Urothelium cell line (cell line): ENCODE measurements at places on chromosomes 6 and 20.

- no peak for DNase-seq
These were observed 504.3 kb downstream of the EYS start for GRCh38 chr6:65202738-65203137.

DNA sequence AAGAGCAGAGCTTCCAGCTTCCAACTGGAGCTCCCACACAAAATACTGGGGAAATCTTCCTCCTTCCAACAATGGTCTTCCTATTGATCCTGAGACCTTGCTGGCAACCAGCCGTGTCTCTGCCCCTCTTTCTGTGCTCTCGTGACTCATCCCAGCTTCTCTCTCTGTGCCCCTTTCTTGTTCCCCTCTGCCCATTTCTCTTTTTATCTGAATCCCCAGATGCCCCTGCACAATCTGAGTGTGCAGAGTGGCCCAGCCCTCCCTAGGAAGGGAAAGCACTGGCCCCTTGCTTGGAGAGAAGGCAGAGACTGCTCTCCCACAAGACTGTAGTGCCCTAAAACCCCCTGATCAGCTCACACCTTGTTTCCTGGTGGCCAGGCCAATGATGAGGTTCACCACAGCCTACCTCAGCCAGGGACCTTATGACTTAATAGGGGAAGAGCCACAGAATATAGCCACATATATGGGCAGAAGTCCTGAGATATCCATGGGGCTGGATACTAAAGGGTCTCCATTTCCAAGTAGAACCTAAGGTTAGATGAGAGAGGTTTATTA lies 23.1 kb upstream of the MAS1L start:
- DNase-seq: no peak

- DNase-seq: no peak
These were observed 74.0 kb upstream of the TOP1 start for GRCh38 chr20:40954521-40955165.

DNA sequence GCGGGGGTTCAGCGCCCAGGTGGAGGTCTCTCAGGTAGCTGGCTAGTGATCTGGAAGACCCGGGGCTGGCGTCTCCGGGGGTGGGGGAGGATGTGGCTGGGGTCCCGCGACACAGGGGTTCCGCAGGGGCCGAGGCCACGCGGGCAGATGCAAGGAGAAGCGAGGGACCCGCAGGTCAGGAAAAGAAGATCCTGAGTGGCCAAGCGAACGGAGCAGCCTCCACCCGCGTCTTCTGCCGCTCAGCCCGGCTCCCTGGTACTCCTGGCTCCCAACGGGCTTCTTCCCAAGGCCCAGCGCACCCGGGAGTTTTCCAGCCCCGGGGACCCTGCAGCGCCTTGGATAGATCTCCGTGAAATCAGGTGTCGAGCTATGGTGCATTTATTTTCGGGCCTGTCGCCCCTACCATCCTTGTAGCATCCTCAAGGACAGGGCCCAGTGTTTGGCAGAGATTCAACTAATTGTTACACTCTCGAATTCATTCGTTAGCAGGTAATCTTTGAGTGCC lies 682 bp upstream of the CHD6 start:
- no peak for DNase-seq

DNA sequence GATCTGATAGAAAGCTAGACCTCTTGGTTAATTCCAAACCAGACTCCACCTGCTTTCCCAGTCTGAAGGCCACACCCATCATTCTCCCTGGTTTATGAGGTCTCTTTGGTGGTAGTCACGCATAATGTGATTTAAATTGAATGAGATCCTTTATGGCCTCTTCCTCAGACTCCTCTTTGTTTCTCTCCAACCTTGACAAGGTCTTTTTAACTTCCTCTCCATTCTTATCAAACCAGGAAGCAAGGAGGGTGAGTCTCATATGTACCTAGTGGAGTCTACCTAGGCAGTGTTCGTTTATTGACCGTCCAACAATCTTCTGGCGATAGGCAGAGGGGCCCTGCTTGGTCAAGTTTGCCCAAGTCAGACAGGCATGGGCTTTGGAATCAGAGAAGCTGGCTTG lies 184.2 kb upstream of the LAMP5 start:
- no peak for DNase-seq

DNA sequence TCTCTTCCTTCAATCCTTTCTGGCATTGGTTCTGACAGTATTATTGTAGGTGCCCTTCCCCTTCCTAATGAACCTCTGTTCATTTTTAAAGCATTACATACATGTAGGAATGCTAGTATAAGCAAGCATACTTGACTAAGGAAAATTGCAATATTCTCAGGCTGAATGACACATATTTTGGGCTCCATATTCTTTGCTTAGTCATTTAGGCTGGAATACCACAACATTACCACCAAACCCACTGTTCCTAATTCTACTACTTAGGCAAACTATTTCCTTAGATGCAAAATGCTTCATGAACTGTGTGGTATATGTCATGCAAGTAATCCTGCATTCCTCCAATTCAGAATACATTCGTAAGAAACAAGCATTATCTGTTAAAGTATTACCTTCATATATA lies 113.9 kb downstream of the PRDM1 start:
- no peak for DNase-seq

DNA sequence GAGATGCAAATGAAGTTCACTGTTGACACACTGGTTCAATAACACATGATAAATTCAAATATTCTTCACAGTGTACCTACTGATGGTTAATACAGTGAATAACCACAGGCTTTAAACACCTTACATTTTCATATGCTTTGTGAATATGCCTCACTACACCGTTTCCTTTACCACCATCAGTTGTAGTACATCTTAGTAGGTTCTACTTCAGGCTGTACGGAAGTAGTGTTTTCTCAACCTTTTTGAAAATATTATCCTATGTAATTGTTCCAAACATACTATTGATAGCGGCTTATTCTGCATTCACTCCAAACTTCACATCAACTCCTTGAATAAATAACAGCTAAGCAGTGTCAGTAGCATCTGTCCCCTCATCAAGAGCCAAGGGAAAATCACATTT lies 15.3 kb downstream of the ZBTB9 start:
- no peak for DNase-seq

- no peak for DNase-seq
These were observed 585.7 kb upstream of the MARCKS start for GRCh38 chr6:113271437-113271836.

GRCh38 chr6:29141606-29142005 lies 29.1 kb upstream of the OR2J2 start:
- no peak for DNase-seq

- no peak for DNase-seq
These were observed 620.8 kb downstream of the RFPL4B start for GRCh38 chr6:112967974-112968373.

DNA sequence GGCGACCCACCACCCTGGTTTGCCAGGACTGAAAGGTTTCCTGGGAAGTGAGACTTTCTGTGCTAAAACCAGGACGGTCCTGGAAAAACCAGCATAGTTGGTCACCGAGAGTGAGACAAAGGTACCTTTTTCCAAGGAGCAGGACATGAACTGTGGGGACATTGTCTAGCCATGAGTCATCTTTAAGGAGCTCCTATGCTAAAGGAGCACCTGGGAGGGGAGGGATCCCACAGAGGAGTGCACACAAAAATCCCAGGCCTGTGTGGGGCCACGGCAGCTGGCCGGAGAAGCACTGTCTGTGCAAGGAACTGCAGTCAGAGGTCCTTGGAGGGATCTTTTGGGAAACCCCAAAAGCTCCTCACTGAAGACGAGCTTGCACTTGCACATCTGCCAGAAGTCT lies 109.1 kb upstream of the PLEKHG1 start:
- DNase-seq: peak; percentile 67

DNA sequence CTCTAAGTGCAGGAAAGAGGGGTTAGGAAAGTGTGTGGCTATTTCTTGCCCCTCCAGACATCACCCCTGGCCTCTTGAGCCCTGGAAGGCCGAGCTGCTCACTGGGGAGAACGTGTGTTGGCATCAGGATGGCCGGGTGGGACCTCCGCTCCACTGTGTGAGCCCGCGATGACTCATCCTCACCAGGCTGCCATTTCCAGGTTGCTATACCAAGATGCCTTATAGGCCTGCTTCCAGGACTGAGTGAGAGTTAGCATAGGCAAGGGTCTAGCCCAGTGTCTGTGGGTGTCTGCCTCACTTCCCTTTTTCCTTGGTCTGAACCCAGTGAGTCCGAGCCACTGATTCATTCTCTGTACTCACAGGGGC lies 105.0 kb downstream of the MRPL14 start:
- DNase-seq: no peak

DNA sequence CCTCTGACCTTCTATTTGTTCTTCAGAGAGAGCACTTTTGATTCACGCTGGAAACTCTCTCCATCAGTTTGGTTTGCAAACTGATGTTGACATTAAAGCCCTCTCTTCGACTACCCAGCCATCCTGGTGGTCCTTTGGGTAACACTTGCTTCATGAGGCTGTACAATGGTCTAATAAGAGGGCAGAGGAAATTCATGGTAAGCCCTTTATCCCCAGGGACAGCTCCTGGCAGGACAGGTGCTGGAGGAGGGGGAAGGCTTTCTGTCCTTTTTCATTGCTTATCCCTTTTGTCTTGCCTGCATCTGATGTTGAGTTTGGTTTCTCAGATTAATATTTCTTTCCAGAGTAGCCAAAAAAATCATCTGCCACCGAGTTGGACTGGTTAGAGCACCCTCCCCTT lies 52.1 kb upstream of the CD93 start:
- DNase-seq: no peak

- DNase-seq: no peak
These were observed 74.3 kb downstream of the ARID1B start for GRCh38 chr6:156851454-156851921.

DNA sequence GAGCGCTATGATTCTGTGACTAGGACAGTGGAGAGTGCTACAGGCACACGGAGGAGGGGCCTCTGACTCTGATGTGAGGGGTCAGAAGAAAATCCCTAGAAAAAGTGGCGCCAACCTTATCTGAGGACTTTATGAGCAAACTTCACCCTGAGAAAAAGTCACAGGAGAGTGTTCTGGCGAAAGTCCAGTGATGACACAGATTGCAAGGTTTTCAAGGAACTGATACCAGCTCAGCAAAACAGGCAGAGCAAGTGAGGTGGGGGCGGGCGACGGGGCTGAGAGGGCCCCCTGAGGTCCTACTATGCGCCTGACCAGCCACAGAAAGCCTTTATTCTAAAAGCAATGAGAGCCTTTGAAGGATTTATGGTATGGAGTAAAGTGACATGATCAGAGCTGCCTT lies 73.3 kb downstream of the SLC22A23 start:
- DNase-seq: no peak

DNA sequence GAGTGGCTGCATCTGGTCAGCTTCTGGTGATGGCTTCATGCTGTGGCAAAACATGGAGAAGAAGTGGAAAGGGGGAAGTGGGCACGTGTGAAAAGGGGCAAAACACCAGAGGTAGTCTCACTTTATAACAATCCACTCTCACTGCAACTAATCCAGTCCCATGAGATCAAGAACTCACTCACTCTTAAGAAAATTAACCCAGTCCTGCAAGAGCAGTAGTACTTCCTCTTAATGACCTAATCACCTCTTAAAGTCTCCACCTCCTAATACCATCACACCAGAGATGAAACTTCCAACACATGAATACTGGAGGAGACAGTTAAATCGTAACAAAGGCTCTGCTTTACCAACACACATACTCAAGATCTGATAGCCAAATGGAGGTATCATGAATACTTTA lies 152.6 kb downstream of the THEMIS start:
- DNase-seq: no peak

DNA sequence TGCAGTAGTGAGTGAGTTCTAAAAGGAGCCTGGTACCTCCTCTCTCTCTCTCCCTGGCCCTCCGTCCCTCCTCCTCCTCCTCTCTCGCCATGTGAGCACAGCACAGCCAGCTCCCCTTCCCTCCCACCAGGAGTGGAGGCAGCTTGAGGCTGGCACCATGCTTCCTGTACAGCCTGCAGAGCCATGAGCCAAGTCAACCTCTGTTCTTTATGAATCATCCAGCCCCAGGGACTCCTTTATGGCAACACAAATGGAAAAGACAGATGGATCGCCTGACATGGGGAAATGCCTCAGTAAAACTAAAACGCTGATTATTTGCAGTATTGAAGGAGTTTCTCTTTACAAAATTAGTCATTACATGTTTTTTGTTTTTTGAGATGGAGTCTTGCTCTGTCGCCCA lies 233.7 kb upstream of the ARID1B start:
- DNase-seq: no peak

GRCh38 chr6:13427801-13428582 lies 59.4 kb downstream of the GFOD1 start:
- DNase-seq: no peak

GRCh38 chr6:152701863-152702401 lies 4.2 kb downstream of the MYCT1 start:
- DNase-seq: no peak

- DNase-seq: no peak
These were observed 109.8 kb upstream of the MAN1A1 start for GRCh38 chr6:119459207-119459974.

DNA sequence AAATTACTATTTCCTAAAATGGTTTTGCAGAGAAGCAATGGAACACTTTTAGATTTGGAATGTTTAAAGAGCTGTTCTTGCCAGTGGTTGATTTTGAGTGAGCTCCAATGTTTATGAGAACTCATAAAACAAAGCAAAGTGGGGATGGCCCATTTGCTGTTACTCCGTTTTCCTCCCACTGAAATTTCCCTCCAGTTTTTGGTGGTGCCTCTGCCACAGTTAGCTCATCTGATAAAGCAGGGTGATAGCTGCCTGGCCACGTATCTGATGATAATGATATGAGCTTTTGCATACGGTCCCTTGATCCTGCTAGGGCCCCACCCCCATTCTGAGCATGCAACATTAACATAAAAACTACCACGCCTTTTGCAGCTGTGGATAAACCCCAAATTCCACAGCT lies 10.4 kb downstream of the CD83 start:
- DNase-seq: no peak

GRCh38 chr6:151252634-151253033 lies 12.9 kb downstream of the AKAP12 start:
- DNase-seq: no peak

DNA sequence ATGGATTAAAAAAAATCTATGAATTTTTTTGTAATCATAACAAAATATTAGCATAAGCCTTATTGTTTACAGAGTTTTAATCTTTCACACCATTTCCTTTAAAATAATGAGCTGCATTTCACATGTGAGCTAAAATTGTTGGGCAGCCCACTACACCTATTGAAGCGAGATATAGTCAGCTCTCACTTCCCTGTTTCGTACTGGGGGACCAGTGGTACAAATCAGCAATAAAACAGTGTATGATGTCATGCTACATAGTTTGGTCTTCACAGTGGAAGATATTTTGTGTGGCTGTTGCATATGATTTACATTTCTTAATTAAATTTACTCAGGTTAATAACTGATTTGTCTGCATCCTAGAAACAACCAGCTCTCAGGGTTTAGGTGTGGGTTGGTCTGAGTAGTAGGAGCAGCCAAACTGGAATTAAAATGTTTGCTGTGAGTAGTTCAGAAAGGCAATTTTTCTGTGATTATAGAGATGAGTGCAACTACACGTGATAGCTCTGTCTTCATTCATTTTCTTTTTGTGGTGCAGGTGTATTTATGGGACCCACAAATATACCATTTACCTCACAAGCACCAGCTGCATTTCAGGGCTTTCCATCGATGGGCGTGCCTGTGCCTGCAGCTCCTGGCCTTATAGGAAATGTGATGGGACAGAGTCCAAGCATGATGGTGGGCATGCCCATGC lies 99.3 kb downstream of the B3GAT2 start:
- DNase-seq: no peak
